Progenitor cell of endocrine pancreas (in vitro differentiated cells): ENCODE measurements at places on chromosomes 13 and 19.
A peak's percentile ranks its signal among the peaks of the same experiment; 100 is the strongest.

DNA sequence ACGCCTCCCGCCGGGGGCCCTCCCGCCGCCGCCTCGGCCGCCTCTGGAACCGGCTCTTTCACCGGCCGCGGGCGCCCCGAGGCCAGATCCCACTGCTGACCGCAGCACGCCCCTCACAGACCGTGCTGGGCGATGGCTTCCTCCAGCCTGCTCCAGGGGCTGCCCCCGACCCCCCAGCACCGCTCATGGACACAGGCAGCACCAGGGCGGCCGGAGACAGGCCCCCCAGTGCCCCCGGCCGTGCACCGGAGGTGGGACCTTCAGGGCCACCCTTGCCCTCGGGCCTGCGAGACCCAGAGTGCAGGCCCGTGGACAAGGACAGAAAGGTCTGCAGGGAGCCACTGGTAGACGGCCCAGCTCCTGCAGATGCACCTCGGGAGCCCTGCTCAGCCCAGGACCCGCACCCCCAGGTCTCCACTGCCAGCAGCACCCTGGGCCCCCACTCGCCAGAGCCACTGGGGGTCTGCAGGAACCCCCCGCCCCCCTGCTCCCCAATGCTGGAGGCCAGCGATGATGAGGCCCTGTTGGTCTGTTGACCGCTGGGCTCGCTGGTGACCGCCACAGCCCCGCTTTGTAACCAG lies 13.0 kb downstream of the LRP3 start:
- H3K27me3 ChIP-seq = no peaks in the 10 kb centered on the region
- peaks cover 2% of the 10 kb centered on the region for H3K36me3 ChIP-seq
- no peak for DNase-seq
- H3K4me3 ChIP-seq = no peak overlapping the region
- no peaks in the 10 kb centered on the region for H3K4me1 ChIP-seq

GRCh38 chr13:105937451-105937850 lies 598.0 kb downstream of the EFNB2 start:
- H3K27ac ChIP-seq = no peak overlapping the region
- H3K27me3 ChIP-seq = peaks cover 9% of the 10 kb centered on the region
- H3K4me3 ChIP-seq = no peak overlapping the region
- no peak for DNase-seq
- H3K4me1 ChIP-seq = no peaks in the 10 kb centered on the region

- H3K27ac ChIP-seq = no peak overlapping the region
- no peaks in the 10 kb centered on the region for H3K27me3 ChIP-seq
- H3K4me3 ChIP-seq = no peak overlapping the region
- H3K4me1 ChIP-seq = no peaks in the 10 kb centered on the region
Observed at GRCh38 chr13:67408798-67409197, 178.7 kb upstream of the PCDH9 start.

- peaks cover 5% of the 10 kb centered on the region for H3K4me1 ChIP-seq
- H3K27ac ChIP-seq = no peak overlapping the region
- no peak overlapping the region for H3K4me3 ChIP-seq
- DNase-seq = no peak
Observed at GRCh38 chr19:17022738-17023137, 3.9 kb downstream of the CPAMD8 start.

GRCh38 chr13:44231786-44232516 lies 141.7 kb upstream of the SERP2 start:
- H3K27me3 ChIP-seq = peaks cover 3% of the 10 kb centered on the region
- H3K36me3 ChIP-seq = no peaks in the 10 kb centered on the region
- DNase-seq = no peak
- H3K4me3 ChIP-seq = no peak overlapping the region
- peak overlapping the region; percentile 95 for H3K27ac ChIP-seq

DNA sequence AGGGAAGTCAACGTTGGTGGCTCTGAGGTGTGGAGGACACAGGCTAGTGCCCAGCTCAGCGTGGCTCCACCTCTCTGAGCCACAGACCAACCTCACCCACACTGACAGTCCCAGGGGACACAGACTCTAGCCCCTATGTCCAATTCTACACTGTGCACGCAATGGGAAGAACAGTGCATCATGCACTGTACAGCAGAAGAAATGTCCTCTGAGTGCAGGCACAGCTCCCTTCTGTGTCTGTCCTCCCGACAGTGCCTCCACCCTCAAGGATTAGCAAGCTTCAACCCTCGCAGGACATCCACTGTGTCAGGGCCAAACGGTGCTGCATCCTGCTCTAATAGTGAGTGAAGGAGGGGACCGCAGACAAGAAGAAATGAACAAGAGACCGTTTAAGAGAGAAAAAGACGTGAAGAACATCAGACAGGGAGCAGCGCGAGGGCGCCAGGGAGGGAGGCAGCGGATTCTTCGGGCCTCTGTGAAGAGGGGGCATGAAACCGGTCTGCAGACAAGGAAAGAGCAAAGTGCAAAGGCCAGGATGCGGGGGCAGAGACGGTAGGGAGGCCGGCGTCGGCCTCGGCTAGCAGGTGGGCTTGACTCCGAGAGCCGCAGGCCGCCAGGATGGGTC lies 681 bp downstream of the ZNF837 start:
- H3K36me3 ChIP-seq = no peaks in the 10 kb centered on the region
- H3K4me1 ChIP-seq = peaks cover 13% of the 10 kb centered on the region
- H3K27ac ChIP-seq = peak overlapping the region; percentile 95
- peak overlapping the region; percentile 91 for H3K4me3 ChIP-seq
- no peaks in the 10 kb centered on the region for H3K27me3 ChIP-seq
- no peak for DNase-seq

- H3K27me3 ChIP-seq = no peaks in the 10 kb centered on the region
- peak overlapping the region; percentile 29 for H3K27ac ChIP-seq
- peaks cover 4% of the 10 kb centered on the region for H3K4me1 ChIP-seq
- peaks cover 21% of the 10 kb centered on the region for H3K36me3 ChIP-seq
- no peak for DNase-seq
- H3K4me3 ChIP-seq = no peak overlapping the region
Observed at GRCh38 chr13:72931311-72931710, 127.5 kb upstream of the KLF5 start.

GRCh38 chr13:112078879-112079531 lies 12.1 kb downstream of the SOX1 start:
- no peak overlapping the region for H3K4me3 ChIP-seq
- H3K27me3 ChIP-seq = peaks cover 71% of the 10 kb centered on the region
- H3K27ac ChIP-seq = no peak overlapping the region
- H3K36me3 ChIP-seq = peaks cover 2% of the 10 kb centered on the region
- no peaks in the 10 kb centered on the region for H3K4me1 ChIP-seq

- H3K4me3 ChIP-seq = no peak overlapping the region
- H3K4me1 ChIP-seq = peaks cover 9% of the 10 kb centered on the region
- peaks cover 18% of the 10 kb centered on the region for H3K27me3 ChIP-seq
- no peak for DNase-seq
- H3K36me3 ChIP-seq = no peaks in the 10 kb centered on the region
- H3K27ac ChIP-seq = no peak overlapping the region
Observed at GRCh38 chr13:112668924-112669323, 20.9 kb upstream of the ATP11A start.

DNA sequence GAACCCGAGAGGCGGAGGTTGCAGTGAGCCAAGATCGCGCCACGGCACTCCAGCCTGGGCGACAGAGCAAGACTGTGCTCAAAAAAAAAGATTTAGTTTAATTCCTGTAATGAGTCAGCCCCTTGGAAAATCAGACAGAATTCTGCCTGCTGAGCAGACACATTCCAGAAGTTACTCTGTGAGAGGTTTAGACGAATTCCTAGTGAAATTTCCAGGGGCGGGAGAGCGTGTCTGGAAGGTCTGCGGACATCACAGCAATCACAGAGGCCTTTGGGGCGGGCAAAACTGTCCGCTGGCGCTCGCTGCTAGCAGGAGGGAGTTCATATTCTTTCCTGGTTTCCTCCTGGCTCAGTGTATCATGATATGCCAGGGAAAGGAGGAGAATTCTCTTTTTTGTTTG lies 17.5 kb downstream of the MISP start:
- no peak overlapping the region for H3K27ac ChIP-seq
- no peaks in the 10 kb centered on the region for H3K4me1 ChIP-seq
- no peaks in the 10 kb centered on the region for H3K36me3 ChIP-seq
- H3K4me3 ChIP-seq = no peak overlapping the region
- peaks cover 2% of the 10 kb centered on the region for H3K27me3 ChIP-seq

- peaks cover 42% of the 10 kb centered on the region for H3K4me1 ChIP-seq
- no peak for DNase-seq
- peaks cover 5% of the 10 kb centered on the region for H3K36me3 ChIP-seq
- no peaks in the 10 kb centered on the region for H3K27me3 ChIP-seq
Observed at GRCh38 chr13:41061914-41062837, 867 bp downstream of the WBP4 start.

- no peaks in the 10 kb centered on the region for H3K4me1 ChIP-seq
- no peaks in the 10 kb centered on the region for H3K36me3 ChIP-seq
- no peak overlapping the region for H3K4me3 ChIP-seq
- H3K27me3 ChIP-seq = no peaks in the 10 kb centered on the region
- H3K27ac ChIP-seq = no peak overlapping the region
Observed at GRCh38 chr13:42807866-42808265, 26.5 kb downstream of the FAM216B start.

- H3K4me3 ChIP-seq = peak overlapping the region; percentile 95
- H3K4me1 ChIP-seq = peaks cover 54% of the 10 kb centered on the region
- no peaks in the 10 kb centered on the region for H3K27me3 ChIP-seq
- no peak for DNase-seq
- H3K27ac ChIP-seq = peak overlapping the region; percentile 100
Observed at GRCh38 chr19:47110521-47111005, 3.0 kb downstream of the ZC3H4 start.
